ENCODE measurements at places on chromosomes 7 and 10.

GRCh38 chr10:99605351-99605750 is 14.9 kb downstream of the SLC25A28 start:
- no peak for DNase-seq

GRCh38 chr7:51255536-51256208 is 60.9 kb downstream of the COBL start:
- DNase-seq, result no peak

DNA sequence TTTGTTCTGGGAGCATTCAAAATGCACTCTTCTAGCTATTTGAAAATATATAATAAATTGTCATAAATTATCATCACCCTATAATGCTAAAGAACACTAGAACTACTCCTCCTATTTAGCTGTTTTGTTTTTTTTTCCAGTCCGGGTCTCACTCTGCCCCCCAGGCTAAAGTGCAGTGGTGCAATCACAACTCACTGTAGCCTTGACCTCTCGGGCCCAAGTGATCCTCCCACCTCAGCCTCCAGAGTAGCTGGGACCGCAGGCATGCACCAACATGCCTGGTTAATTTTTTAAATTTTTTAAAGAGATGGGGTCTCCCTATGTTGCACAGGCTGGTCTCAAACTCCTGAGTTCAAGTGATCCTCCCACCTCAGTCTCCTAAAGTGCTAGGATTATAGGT is 41.1 kb upstream of the MTPAP start:
- no peak for DNase-seq

DNA sequence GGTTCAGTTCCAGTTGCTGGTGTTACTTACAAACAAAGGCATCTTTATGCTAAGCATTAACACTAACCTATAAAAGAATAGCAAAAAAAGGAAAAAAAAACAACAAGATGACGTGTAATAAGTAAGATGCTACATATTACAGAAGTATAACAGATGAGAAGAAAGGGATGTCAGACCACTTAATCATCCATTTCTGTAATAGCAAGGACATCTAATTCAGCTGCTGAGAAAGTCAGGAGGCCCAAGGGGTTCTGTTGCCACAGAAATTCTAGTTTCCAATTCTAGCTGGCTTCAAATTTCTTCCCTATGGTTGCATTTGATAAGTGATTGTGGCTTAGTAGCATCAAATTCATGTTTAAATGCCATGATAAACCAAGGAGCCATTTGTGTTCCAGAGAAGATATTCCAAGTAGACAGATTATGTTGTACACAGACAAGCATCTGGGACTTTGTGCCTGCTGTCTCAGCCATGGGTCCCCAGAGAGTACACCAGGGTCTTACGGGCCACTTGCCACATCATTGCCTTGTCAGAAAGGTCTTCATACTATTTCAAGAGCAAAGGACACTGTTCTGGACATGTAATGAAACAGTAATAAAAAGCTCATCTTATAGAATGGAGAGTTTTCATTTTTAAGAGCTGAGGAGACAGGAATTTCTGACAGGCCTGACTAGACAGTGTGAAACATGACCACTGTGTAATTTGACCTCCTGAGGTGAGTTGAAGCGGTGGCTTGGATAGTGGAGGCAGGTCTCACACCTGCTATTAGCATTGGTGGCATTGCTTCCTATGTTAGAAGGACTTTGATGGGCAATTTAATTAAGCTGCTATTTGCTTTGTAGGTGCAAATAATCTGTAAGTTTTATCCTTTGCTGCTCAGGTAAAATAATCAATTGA is 4.2 kb upstream of the ASB4 start:
- DNase-seq, result no peak

GRCh38 chr10:1872151-1872726 is 134.9 kb upstream of the ADARB2 start:
- no peak for DNase-seq

- no peak for DNase-seq
Observed at GRCh38 chr7:125573126-125573525, 643.5 kb upstream of the POT1 start.

- no peak for DNase-seq
Observed at GRCh38 chr10:24639124-24639523, 84.6 kb downstream of the ARHGAP21 start.

- DNase-seq, result no peak
Observed at GRCh38 chr7:156764016-156764669, 123.6 kb downstream of the RNF32 start.

GRCh38 chr7:67554986-67555385 is 558.4 kb downstream of the TYW1 start:
- no peak for DNase-seq

DNA sequence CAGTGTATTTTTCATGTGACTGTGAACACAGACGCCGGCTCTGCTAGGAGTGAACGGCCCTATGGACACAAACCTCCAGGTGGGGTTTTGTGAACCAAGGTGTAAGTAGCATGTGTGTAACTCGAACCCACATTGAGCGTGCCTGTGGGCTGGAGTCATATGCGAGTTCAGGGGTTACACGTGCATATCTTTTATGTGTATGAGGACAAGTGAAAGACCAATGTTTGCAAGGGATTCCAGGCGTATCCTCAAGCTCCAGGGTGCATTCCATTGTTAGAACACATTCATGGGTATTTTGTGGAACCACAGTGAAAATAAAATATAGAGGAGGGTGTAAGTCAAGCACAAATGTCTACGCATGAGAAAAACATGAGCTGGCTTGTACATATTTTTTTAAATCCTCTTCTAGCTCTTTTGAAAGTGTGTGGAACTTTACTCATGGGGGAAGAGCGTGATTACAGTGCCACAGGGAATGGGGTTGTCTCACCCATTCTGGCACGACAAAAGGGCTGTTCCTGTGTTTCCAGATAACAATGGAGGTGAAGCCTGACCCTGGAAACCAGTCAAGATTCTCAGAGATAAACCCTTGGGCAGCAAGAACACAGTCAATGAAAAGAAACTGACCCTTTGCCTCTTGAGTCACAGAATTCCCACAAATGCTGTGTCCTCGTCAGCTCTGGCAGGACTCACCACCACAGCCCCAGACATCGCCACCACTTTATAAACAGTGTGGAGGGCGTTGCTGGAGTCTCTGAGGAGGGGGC is 37.0 kb upstream of the GOT1 start:
- DNase-seq, result no peak

DNA sequence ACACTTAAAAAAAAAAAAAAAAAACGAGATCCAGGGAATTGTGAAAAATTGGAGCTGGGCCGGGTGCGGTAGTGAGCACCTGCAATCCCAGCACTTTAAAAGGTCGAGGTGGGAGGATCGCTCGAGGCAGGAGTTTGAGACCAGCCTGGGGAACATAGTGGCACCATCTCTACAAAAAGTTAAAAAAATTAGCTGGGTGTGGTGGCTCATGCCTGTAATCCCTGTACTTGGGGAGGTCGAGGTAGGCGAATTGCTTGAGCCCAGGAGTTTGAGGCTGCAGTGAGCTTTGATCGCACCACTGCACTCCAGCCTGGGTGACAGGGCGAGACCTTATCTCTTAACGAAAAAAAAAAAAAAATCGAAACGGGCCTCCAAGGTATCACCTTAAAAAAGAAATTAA is 2.0 kb downstream of the CLDN4 start:
- DNase-seq, result no peak

- no peak for DNase-seq
Observed at GRCh38 chr10:58994226-58995057, 182.0 kb upstream of the PHYHIPL start.

DNA sequence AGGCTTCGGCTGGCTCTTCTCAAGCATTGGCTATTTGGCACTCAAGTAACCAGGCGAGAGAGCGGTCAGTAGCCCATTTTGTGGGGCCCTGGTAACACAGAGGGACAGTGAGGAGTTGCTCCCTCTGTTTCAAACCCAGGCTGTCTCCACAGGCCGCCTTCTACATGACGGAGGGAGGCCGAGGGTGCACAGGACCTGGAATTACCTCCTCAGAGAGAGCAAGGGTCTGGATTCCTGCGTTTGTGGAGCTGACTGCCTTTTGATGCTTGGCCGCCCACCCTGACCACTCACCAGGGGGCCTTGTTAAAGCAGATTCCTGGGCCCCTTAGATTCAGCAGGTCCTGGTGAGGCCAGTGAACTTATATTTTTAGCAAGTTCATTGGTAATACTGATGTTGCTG is 12.3 kb downstream of the UPP1 start:
- DNase-seq, result no peak

DNA sequence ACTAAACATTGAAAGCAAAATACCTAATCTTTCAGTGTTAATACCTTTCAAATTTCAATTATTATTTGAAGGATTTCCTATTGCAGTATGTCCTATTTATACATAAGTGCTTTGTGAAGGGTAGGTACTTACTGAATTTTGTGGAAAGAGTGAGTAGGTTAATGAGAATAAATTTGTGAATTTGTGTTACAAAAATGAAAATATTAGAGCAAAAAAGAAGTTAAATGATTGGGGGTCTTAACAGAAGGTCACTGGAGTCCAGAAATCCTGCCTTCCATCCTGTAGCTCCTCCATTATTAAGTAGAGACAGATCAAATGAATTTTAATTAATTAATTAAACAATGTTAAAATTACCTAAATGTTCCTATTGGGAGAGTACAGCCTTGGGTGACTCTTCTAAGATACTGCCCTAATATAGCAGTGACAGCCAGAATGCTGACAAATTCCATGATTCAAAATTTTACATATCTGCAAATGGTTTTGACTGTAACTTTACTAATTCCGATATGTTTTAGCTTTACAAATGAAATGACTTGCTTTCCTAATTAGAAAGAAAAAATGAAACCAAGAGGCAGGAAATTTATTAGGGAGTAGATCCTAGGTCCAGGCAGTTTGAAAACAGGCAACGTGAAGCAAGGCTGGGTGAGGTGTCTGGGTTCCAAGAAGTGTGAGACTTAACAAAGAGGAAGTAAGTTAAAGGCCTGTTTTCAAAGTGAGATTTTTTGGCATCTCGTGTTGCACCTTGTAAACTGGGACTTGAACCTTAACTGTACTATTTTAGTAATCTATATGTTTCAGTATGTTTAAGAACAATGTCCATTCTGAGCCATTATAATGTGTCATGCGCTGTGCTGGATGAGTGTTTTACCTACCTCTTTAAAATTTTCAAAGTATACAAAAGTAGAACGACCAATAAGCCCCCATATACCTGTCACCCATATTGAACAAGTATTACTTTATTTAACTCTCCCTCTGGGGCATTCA is 1.5 kb downstream of the PIK3CG start:
- DNase-seq, result no peak

- DNase-seq, result no peak
Observed at GRCh38 chr7:130127821-130128317, 57.5 kb downstream of the KLHDC10 start.

GRCh38 chr7:50330254-50330653 is 25.7 kb downstream of the IKZF1 start:
- no peak for DNase-seq

- no peak for DNase-seq
Observed at GRCh38 chr10:11225935-11226334, 208.3 kb downstream of the CELF2 start.

- no peak for DNase-seq
Observed at GRCh38 chr7:51017576-51018535, 235.2 kb upstream of the GRB10 start.

DNA sequence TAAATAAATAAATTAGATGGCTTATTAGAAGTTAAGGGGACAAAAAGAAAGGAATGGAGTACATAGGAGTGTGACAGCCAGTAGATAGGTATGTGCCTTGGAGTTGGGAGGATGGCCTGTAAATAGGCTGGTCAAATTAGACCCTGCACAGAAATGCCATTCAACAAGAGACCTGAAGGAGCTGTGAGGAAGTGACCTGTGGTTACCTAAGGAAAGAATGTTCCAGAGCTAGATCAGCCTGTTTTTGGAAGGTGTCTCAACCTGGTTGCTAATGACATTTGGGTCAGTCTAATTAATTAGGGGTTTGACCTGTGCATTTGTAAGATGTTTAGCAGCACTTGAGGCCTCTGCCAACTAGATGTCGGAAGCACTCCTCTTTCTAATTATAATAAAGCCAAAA is 315.3 kb upstream of the PLXDC2 start:
- DNase-seq, result no peak

GRCh38 chr7:150937848-150938561 is 40.1 kb downstream of the KCNH2 start:
- DNase-seq, result no peak

GRCh38 chr7:63029207-63029522 is 969.5 kb upstream of the ZNF722 start:
- DNase-seq, result no peak

Measured in GM19239 (cell line).